ENCODE measurements at places on chromosomes 4 and X. TPM values are rescaled to one million over a fixed set of nuclear protein-coding genes. Genes with fewer than 3 reads are reported as not detected.

- H3K36me3 ChIP-seq, result peaks cover 8% of the 10 kb centered on the region
- DNase-seq, result no peak
- H3K27me3 ChIP-seq, result no peaks in the 10 kb centered on the region
- H3K27ac ChIP-seq, result no peak overlapping the region
- peak overlapping the region; percentile 24 for H3K4me3 ChIP-seq
- peaks cover 22% of the 10 kb centered on the region for H3K4me1 ChIP-seq
Observed at GRCh38 chr4:48133669-48134068, 381 bp downstream of the TXK start.

DNA sequence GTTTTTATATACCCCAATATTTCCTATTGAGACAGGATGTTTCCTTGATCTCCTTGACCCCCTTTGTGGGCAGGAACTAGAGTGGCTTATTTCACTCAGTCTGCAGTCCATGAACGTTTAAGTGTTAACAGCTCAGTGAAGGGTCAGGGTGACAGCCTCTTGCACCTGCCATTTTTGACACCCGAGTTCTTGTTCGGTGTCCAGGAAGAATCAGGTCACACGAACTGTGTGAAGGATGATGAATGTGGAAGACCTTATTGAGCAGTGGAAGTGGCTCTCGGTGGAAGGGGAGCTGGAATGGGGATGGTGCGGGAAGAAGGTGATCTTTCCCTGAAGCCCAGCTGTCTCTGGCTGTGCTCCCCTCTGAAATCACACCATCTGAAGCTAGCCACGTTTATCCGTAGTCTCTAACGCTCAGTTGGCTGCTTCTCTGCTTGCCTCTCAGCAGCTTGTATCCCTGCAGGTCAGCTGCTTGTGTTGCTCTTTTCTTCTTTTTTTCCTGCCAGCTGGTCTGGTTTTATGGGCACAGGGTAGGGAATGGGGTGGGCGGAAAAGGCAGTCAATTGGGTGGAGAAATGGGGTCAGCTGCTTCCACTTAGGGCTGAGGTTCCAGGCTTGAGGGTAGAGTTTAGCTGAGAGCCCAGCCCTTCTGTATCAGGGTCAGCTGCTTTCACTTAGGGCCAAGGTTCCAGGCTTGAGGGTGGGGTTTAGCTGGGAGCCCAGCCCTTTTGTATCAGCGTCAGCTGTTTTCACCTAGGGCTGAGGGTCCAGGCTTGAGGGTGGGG, 29.0 kb upstream of the CCNG2 start:
- no peak overlapping the region for H3K4me3 ChIP-seq
- H3K4me1 ChIP-seq, result peaks cover 56% of the 10 kb centered on the region
- peak overlapping the region; percentile 89 for H3K27ac ChIP-seq
- no peaks in the 10 kb centered on the region for H3K36me3 ChIP-seq
- H3K27me3 ChIP-seq, result no peaks in the 10 kb centered on the region
- no peak for DNase-seq

DNA sequence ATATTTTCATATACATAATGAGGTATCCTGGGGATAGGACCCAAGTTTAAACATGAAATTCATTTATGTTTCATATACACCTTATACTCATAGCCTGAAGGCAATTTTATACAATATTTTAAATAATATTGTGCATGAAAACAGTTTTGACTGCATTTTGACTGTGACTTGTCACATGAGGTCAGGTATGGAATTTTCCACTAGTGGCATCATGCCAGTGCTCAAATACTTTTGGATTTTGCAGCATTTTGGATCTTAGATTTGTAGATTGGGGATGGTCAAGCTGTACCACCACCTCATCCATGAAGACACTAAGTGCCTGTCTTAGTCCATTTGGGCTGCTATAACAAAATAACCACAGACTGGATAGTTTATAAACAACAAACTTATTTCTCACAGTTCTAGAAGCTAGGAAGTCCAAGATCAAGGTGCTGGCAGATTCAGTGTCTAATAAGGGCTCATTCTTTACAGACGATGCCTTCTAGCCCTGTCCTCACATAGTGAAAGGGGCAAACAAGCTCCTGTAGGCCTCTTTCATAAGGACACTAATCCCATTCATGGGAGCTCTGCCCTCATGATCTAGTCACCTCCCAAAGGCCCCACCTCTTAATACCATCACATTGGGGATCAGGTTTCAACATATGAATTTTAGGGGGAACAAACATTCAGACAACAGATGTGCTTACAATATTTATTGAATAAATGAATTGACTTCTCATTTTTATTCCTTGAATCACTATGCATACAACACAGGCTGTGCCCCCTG, 9.4 kb downstream of the NUDT6 start:
- DNase-seq, result no peak
- no peaks in the 10 kb centered on the region for H3K36me3 ChIP-seq
- no peaks in the 10 kb centered on the region for H3K4me1 ChIP-seq
- H3K27me3 ChIP-seq, result no peaks in the 10 kb centered on the region

GRCh38 chr4:21949073-21949457, 493 bp upstream of the KCNIP4 start:
- H3K4me3 ChIP-seq, result no peak overlapping the region
- H3K36me3 ChIP-seq, result no peaks in the 10 kb centered on the region
- H3K27me3 ChIP-seq, result peaks cover 25% of the 10 kb centered on the region
- no peak overlapping the region for H3K27ac ChIP-seq
- peak; percentile 73 for DNase-seq

- no peak for DNase-seq
- no peaks in the 10 kb centered on the region for H3K36me3 ChIP-seq
- no peaks in the 10 kb centered on the region for H3K27me3 ChIP-seq
- H3K4me3 ChIP-seq, result no peak overlapping the region
Observed at GRCh38 chrX:11437642-11438379, 144.6 kb downstream of the AMELX start.

The PCDH19 gene
- total RNA-seq, result 0.34 TPM

The LUZP4 gene
- not detected for total RNA-seq

Data from spleen (tissue), 13 donors.